ENCODE measurements at places on chromosomes 12 and 14.

DNA sequence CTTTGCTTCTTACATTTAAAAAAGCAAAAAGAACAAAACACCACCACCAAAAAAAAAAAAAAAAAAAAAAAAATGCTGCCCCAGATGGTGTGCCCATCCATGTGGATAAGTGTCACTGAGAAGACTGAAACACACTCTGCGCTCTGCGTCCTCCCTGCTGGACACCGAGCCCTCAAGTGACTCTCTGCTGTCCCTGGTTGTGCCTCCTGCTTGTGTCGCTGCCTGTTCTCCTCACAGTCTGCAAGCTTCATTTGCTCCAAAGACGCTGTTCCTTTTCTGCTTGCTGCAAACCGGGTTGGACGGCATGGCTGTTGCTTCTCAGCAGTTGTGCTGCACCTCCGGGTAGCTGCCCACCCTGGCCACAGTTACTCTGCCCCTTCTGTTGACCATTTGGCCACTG, 276.2 kb upstream of the ATP2B1 start:
- DNase-seq = no peak

- no peak for DNase-seq
Observed at GRCh38 chr12:42102720-42103119, 42.0 kb downstream of the GXYLT1 start.

GRCh38 chr12:22039361-22039760, 6.7 kb upstream of the CMAS start:
- no peak for DNase-seq

GRCh38 chr14:34404416-34404815, 57.6 kb downstream of the SPTSSA start:
- DNase-seq = no peak

DNA sequence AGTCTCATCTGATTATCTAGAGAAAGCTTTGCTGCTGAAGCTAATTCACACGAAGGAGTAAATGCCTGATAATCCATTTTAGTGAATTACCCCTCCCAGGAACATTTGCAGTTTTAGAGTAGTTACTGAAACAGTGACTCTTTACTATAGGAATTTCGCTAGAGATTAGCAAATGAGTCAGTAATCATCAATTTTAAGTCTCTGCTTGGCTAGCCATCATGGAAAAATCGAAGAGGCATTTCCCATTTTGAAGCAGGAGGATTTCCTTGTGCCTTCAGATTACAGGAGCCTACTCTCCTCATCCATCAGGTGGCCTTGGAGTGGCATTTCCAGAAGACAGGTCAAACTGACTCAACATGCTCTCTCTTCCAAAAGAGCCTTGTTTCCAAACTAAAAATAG, 154.5 kb downstream of the EGLN3 start:
- no peak for DNase-seq
